ENCODE measurements at places on chromosomes 11 and 22.

DNA sequence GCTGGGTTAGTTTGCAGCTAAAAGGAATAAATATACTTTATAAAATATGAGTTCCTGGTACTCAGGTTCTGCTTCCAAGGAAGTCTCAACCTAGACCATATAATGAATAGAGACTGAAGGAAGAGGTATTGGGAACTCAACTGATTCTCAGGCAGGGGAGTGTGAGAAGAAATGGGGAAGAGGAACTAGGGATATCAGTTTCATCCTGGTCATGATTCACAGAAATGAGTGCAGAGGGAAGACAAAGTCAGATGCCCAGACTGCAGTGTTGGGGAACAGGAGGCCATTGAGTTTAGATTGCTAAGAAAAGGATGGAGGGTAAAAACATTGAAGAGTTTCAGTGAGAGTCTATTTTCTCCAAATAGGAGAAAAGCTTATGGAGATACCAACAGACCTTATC is 28.8 kb downstream of the PLAAT5 start:
- DNase-seq, result no peak

DNA sequence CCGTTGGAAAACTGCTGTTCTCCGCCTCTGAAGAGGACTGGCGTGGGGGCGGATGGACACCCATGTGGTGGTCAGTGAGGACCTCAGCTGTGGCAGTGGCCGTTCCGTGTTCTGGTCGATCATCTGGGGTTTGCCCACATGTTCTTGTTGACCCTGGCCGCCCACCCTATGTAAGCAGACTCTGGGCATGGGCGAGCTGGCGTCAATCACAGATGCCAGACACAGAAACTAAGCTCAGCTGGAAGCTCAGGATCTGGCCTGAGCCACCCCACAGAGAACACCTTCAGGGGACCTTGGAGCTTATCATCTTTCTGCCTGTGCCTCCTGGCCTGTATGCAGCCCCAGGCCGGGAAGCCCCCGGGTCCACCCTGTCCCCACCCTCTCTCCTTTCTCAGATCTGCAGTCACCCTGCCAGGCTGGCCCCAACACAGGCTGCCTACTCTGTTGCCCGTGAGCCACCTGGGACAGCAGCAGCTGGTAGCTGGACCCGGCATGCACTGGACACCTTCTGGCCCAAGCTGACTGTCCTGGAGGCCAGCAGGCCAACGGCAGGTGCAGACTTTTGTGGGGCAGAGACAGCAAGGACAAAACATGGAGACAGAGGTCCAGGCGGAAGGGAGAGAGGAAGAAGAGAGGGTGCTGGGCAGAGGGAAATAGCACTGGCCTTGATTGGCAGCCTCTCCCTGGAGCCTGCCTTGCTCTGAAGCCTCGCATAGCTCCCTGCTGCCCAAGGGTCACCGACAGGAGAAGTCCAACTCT is 91.5 kb downstream of the PHF21B start:
- DNase-seq, result no peak

GRCh38 chr11:130999992-131000770 is 83.9 kb upstream of the SNX19 start:
- no peak for DNase-seq

GRCh38 chr22:25484521-25485315 is 79.8 kb upstream of the GRK3 start:
- no peak for DNase-seq

DNA sequence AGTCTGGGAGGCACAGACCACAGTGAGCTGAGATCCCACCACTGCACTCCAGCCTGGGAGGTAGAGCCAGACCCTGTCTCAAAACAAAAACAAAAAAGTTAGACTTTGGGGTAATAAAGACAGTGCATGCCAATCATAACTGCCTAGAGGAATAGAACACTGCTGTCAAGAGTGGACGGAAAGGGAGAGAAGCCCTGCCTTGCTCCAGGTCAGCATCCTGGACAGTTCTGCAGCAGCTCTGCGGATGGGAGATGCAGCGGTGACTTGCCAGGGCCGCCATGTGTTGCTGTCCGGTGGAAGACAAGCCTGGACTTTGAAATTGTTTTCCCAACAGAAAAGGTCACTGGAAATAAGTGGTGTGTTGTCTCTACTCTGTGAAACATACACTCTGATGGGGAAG is 618.2 kb downstream of the TBC1D22A start:
- DNase-seq, result no peak

DNA sequence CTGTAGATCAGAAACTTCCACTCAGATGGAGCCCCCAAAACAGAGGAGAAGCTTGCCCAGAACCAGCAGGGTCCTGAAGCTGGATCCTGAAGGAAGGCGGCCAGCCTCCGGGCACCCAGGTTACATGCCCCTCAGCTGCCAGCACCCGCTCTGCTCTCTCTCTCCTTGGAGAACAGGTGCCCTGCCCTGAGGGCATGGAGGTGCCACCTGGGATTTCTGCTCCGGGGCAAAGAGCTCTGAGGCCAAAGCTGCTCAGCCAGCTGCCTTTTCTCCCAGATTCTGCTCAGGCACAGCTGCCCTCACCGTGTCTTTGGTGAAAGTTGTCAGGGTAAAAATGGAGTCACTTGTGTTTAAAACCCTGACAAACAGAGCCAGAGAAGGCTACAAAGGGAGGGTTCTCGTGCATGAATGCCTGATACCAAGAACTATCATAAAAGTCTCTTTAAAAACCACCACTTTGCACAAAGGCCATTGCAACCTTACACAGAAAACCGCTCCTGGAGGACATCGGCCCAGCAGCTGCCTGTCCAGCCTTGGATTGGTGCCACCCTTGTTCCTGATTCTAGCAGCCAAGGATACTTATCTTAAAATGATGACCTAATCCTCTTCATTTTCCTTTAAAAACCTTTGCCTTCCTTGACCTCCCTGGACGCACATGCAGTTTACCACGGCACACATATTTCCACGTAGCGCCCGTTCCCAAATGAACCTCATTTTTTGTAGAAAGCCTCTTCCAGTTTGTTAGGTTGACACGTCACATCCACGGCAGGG is 140.0 kb downstream of the CACNA1I start:
- no peak for DNase-seq

DNA sequence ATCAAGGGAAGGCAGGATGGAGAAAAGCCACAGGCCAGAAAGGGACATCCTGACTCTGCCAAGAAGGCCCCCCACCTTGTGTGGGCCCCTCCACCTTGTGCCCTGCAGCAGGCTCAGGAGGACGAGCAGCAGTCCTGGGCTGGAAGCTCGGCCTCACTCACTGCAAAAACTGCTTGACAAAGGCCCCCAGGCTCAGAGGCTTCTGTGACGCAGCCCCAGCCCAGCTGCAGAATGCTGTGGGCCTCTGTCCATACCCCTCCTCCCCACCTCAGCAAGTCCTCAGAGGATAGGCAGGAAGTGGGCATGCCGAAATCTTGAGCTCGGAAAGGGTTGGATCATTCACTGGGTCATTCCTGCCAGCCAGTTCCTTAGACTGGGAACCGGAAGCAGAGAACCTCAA is 61.9 kb downstream of the NRXN2 start:
- peak; percentile 89 for DNase-seq

DNA sequence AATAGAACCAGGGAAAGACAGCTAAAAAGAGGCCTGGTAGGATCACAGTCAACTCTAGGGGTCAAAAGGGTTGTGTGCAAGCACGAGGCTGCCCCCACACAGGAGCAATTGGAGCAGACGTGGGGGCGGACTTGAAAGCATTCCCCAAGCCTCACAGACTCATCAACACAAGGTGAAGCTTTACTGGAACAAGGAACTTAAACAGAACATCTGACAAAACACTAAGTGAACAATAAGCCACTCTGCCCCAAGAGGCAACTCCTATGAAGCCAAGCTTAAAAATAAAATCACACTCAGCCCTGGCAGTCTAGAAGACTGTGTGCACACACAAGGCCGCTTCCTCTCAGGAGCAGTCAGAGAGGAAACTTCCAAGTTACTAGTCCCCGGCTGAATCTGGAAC is 32.2 kb upstream of the TEAD1 start:
- DNase-seq, result peak; percentile 18

GRCh38 chr11:128497776-128498095 is 89.6 kb downstream of the ETS1 start:
- no peak for DNase-seq

GRCh38 chr11:103024086-103024485 is 67.9 kb downstream of the DCUN1D5 start:
- DNase-seq, result no peak

DNA sequence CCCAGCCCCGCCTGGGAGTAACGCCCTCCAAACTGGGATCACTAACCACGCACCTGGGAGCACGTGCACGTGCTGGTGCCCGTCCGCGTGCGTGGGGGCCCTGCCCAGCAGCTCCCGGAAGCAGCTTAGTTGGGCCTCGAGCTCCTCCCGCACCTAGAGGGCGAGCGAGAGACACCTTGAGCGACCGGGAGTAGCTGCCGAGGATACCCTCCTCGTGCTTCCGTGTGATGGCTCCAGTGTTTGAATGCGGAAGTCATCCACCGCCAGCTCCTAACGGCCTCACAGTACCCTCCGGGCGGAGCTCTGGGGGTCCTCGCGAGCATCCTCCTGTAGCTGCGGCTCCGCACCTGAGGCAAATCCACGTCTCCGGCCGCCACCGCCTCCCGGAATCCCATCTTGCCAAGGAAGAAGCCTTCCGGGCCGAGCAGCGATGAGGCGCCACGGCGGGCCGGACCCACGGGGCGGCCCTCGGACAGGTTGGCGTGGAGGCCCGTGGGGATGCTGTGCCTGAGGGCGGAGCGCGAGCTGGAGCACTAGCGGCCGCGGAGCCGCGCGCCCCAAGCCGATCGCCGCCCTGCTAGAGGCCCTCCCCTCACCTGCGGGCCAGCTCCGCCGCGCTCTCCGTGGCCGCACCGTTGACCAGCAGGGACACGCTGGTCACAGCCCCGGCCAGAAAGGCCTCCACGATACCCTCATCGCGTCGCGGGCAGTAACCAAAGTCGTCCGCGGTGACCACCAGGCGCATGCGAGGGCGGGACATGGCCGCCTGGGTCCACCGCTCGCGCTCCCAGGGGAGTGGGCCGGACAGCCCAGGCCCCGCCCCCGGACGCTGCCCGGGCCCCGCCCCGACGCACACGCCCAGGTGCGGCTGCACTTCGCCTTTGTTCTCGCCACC is at the start of gene YDJC:
YDJC (minus strand) TSS at position 768 of the 895 bp plus-strand sequence; CDS start at position 760, 8 bp downstream.
- peak; percentile 90 for DNase-seq

GRCh38 chr11:134564472-134565200 is 152.6 kb upstream of the B3GAT1 start:
- DNase-seq, result no peak

GRCh38 chr11:45386972-45387371 is 100.8 kb upstream of the SYT13 start:
- DNase-seq, result no peak

- peak; percentile 50 for DNase-seq
Measured at GRCh38 chr22:50261615-50262459, at the start of gene MAPK12. MAPK12 (minus strand) TSS chr22:50261683; CDS start chr22:50261509, 174 bp downstream.

DNA sequence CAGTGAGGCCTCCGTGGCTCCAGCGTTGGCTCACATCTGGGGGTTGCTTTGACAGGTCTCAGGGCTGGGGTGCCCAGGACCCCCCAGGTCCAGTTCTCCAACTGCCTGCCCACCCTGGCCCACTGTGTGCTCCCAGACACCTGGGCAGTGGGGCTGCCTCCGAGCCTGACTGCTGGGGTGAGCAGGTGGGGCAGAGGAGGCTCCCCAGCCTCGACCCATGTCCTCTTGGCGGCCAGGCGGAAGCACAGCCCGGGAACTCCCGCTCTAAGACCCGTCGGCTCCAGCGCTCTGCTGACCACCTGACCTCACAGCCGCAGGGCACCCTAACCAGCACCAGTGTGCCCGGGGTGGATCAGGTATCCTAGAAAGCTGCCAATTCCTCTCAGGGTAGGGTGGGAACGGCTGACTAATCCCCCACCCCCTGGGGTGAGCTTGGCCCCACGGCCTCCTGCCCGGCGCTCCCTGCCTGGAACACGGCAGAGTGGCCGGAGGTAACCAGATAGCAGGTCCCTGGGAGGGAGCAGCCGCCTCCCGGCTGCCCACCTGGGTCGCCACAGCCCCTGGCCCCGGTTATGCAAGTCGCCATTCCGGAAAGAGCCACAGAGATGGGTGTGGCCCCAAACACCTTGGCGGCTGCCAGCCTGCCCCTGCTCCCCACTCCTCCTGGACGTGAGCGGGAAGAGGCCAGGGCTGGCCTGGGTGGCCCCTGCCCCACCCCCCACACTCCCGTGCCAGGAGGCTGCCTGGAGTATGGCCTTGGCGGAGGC is 19.2 kb upstream of the MUC5B start:
- DNase-seq, result no peak

DNA sequence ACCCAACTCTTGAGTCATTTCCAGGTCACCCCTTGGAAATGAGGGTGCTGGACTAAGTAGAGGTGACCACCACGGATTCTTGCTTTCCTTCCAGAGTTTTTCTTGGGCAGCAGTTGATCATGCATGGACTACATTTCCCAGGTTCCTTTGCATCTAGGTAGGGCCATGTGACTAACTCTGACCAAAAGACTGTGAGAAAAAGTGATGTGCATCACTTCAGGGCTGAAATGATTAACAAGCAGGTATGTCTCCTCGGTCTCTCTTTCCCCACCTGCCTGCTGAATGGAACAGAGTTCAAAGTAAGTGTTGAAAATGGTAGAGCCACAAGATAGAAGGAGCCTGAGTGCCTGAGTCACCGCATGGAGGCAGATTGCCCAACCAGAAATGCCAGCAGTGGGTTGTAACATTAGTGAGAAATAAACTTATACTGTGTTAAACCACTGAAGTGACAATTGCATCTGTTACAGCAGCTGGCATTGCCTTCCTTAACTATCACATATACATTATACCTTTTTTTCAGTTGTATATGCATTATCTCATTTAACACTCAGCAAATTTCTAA is 113.5 kb downstream of the MN1 start:
- no peak for DNase-seq

- DNase-seq, result peak; percentile 33
Measured at GRCh38 chr22:37806409-37807333, 1.1 kb upstream of the GCAT start.

DNA sequence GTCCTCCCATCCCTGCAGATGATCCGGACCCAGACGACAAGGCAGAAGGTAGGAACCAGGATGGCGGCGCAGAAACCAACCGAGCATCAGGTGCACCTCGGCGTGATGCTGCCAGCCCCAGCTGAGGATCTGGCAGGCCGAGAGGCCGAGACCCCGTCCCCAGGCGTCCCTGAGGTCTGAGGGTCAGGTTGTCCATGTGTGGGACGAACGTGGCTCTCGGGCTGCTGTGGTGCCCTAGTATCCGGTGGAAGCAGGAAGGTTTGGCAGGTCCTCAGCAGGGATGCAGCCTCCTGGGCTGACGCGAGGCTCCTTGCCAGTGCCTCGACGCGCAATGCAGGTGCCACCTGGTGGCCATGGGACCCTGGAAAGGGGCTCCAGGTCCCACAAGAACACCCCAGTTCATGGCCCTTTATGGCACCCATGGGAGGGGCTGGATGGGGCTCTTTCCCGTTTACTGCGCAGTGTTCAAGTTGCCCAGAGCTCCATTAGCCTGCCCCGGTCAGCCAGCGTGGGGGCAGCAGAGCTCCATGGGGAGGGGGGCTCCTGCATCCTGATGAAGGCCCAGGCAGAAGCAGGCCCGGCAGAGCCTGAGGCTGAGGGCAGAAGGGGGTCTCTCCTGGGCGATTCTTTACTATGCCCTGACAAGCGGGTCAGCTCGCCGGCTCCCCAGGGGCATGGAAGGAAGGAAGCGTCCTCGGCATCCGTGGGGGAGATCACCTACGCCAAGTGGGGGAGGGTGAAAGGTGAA is 129.9 kb downstream of the CTTN start:
- no peak for DNase-seq
